ENCODE measurements at places on chromosomes 7 and 10.

DNA sequence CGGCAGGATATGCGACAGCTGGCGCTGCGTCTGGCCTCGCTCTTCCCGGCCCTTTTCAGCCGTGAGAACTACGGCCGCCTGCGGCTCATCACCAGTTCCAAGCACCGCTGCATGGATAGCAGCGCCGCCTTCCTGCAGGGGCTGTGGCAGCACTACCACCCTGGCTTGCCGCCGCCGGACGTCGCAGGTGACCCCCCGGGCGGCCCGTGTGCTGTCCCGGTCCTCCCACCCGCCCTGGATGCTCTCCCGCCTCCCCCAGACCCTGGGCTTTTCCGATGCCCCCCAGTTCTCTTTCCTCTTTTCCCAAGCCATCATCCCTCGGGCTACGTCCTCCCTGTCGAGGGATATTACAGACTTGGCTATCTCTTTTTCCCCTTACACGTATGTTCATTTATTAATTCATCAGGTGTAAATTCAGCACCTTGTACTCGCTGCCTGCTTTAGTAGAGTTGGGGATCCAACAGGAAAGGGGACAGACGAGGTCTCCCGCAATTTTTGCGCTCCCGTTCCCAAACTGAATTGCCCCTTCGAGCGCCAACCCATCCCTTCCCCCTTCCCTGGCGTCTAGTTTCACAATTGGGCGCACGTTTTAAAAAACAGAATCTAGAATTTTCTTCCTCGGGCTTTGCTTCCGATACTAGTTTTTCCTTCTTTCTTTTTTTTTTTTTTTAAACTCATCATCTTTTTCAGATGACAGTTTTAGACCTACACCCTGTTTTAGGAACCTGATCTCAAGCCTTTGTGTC is 846 bp downstream of the MINPP1 start:
- no peak for DNase-seq

DNA sequence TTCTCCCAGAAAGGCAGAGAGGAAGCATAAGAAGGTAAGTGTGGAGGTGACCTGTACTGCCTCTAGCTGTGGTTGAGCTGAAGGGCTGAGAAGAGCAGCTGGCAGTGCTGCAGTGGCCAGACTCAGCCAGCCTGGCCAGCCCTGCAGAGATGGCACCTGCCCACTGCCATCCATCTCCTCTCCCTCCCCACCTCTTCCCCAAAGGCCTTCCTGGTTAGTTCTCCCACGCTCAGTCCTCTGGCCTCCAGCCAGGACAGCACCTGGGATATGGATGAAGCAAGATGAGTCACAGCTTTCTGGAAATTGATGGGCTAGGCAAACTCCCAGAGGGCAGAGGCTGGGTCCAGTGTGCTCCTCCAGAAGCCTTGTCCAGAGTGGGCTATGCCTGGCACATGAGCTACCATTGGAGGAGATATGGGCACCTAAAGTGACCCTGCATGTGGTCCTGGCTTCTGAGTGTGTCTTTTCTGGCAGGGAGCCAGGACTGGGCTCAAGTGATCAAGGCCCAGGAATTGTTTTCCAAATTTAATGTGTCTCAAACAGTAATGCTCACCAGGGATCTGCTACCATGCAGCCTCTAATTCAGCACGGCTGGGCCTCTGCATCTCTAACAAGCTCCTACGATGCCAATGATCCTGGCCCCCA is 81.0 kb upstream of the CACUL1 start:
- DNase-seq: no peak

DNA sequence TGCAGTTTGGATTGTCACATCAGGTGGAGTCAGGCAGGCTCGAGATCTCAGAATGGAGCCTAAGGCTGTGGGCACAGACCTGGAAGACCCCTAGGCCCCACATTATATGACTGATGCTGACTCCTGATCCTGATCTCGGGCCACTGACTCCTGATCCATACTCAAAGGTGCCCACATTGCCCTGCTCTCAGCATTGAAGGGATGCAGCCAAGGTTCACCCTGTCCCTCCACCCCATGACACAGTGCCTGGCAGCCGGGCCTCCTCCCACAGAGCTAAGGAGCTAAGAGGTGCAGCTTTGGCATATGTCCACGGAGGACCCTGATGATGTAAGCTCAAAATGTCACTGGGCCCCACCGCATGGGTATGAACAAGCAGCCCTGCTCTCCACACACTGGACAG is 36.6 kb downstream of the TCERG1L start:
- no peak for DNase-seq

- DNase-seq: no peak
These were observed 79.4 kb downstream of the FAM241B start for GRCh38 chr10:69709366-69709941.

GRCh38 chr10:122543676-122544445 is 16.7 kb upstream of the DMBT1 start:
- DNase-seq: no peak
